Psoas muscle (tissue), 8 donors: ENCODE measurements at places on chromosomes 1 and 21.

GRCh38 chr1:19476450-19477190, 8.7 kb downstream of the CAPZB start:
- no peak for DNase-seq

GRCh38 chr1:108124622-108125311, 75.4 kb downstream of the SLC25A24 start:
- no peak for DNase-seq

- DNase-seq, result no peak
Observed at GRCh38 chr1:147046189-147046862, 108.2 kb downstream of the NBPF12 start.

DNA sequence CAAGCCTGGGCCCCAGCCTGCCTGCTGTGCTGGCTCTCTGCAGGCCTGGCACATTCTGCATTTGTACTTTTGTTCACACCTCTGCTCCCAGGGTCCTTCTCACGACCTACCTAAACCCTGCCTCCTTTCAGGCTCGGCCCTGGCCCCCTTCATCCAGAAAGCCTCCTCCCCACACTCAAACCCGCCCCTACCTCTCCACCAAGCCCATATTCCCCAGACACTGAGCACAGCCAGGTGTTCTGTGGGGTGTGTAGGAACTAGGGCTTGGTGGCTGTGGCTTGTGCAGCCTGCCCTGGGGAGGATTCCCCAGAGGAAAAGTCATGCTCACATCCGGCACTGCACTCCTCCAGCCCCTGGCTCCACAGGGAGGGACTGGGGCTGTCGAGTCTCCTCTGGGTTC, 8.2 kb upstream of the MIXL1 start:
- no peak for DNase-seq

DNA sequence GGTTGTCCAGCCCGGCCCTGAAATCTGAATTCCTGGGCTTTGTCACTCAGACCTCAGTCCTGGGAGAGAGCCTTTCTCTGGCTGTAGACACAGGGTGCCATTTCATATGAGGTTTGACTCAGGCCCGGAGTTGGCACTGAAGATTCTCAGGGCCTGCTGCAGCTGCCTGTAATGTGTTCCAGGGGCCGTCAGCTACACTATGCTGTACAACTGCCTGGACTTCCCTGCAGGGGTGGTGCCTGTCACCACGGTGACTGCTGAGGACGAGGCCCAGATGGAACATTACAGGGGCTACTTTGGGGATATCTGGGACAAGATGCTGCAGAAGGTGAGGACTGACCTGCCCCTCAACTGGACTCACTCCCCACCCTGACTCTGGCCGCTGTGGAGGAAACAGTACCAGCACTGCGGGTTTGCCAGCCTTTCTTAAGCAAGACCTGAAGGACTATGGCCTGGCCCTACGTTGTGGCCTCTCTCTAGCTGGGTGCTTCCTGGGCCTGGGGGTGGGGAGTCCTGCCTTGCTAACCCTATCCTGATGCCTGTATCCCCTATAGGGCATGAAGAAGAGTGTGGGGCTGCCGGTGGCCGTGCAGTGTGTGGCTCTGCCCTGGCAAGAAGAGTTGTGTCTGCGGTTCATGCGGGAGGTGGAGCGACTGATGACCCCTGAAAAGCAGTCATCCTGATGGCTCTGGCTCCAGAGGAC, 18.9 kb downstream of the FAAH start:
- no peak for DNase-seq

GRCh38 chr21:38133240-38133639, 123.6 kb upstream of the KCNJ15 start:
- no peak for DNase-seq

- DNase-seq, result no peak
Observed at GRCh38 chr1:104699433-104699832, 949.7 kb downstream of the AMY1C start.

DNA sequence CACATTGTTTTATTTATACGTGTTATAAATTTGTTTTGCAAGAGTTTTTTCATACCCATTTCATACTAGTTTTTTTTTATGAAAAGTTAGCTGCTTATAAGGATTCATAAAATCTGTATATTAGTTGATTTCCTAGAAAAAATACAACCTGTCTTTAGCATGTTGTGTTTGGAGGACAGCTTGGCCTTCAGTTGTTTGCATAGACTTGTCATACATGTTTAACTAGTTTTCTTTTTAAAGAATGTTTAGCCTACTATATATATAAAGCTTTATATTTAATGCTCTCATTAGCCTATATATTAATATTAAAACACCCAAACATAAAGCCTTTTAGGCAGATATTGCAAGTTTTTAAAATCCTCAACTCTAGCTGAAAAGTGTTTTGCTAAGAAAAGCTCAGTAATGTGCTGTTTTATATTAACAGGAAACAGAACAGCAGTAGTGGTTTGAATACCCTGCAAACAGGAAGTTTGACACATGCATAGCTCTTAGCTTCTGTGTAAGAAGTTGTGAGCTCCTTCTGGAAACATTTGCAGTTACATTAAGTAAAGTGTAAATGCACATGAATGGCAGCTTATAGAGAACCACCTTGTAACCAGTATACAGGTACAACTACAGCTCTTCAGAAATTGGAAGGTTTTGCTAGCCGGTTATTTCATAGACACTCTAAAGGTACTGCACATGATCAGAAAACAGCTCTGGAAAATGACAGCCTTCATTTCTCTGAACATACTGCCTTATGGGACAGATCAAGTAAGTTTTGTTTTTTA, at the start of gene PRKACB:
Gene PRKACB (plus strand): TSS at position 476 of the 770 bp plus-strand sequence. CDS start 91 bp downstream, at position 567.
- DNase-seq, result no peak

GRCh38 chr1:27526569-27527222, 36.7 kb upstream of the WASF2 start:
- DNase-seq, result peak; percentile 34

DNA sequence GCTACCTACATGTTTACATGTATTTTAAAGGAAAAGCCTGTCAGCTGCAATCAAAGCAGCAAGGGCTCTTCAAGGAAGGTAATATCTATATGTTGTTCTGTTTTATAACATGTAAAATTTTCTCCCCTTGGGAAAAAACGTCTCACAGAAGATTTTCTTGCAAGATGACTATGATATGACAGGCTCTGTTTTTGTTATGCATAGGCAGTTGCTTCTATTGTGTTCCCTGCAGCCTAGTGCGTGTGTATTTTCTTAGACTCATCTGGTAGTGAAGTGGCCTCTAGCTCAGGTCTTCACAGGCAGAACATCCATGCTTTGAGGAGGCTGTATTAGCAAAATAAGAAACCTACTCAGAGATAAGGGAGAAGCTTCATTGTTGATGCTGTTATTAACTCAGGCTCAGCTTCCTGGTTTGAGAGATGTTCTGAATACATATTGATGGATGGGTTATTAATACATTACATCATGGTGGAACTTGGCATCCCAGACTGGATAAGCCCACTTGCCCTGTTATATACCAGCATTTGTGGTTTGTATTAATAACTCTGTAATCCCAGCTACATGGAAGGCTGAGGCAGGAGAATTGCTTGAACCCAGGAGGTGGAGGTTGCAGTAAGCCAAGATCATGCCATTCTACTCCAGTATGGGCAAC, 35.8 kb downstream of the LAMC1 start:
- no peak for DNase-seq

GRCh38 chr1:9009438-9010370, 16.5 kb downstream of the SLC2A7 start:
- DNase-seq, result no peak

GRCh38 chr1:26336477-26337205, 17.3 kb downstream of the CRYBG2 start:
- peak; percentile 80 for DNase-seq

- DNase-seq, result no peak
Observed at GRCh38 chr1:191857600-191857999, 300.7 kb upstream of the RGS18 start.

- DNase-seq, result peak; percentile 81
Observed at GRCh38 chr1:24047110-24047477, 64.8 kb downstream of the MYOM3 start.

GRCh38 chr1:191572479-191572878, 585.8 kb upstream of the RGS18 start:
- DNase-seq, result no peak

DNA sequence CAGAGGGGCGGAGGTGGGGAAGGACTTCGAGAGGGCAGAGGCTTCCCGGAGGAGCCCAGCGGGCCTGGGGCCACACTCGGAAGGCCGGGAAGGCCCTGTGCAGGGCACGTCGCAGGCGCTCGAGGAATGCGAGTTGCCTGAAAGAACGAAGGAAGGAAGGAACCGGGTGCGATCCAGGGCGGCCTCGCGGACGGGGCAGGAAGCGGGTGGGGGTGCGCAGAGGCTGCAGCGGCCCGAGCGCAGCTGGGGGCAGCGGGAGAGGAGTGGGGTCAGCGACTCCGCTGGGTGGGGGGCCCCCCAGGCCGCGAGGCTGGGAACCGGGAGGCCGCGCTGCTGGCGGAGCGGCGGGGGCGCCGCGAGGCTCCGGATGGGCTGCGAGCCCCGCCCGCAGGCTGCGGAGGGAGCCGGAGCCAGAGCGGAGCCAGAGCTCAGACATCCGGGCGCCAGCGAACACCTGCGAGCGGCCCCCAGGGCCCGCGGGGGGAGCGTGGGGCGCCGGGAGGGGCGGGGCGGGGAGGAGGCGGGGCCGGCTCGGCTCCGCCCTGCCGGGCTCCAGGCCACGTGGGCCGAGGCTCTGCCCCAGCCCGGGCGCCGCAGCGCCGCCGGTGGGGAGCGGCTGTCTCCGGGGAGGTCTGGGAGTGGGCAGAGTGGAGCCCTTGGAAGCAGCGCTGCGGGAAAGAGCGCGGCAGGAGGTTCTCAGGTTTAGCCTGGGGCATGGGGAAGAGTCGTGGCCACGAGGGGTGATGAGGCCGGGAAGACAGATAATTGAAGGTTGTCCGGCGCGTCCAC, 4.6 kb downstream of the ID3 start:
- DNase-seq, result peak; percentile 90

DNA sequence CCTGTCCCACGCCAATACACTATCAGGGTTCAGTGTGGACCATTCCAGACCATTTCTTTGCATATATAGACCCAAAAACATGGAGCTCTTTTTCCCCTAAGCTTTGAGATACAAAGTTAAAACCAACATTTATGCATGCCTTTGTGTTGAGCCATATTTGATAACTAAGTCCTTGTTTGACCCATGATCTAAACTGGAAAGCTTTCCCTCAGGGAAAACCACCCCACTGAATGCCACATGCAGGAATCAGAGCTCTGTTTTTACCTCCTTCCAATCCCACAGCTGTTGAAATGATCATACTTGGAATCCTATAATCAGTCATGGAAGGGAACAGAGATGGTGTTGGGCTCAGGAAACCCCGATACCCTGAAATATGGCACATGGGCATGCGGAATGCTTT, 14.8 kb upstream of the SLC45A1 start:
- no peak for DNase-seq
